ENCODE measurements at places on chromosomes 2 and 18.

DNA sequence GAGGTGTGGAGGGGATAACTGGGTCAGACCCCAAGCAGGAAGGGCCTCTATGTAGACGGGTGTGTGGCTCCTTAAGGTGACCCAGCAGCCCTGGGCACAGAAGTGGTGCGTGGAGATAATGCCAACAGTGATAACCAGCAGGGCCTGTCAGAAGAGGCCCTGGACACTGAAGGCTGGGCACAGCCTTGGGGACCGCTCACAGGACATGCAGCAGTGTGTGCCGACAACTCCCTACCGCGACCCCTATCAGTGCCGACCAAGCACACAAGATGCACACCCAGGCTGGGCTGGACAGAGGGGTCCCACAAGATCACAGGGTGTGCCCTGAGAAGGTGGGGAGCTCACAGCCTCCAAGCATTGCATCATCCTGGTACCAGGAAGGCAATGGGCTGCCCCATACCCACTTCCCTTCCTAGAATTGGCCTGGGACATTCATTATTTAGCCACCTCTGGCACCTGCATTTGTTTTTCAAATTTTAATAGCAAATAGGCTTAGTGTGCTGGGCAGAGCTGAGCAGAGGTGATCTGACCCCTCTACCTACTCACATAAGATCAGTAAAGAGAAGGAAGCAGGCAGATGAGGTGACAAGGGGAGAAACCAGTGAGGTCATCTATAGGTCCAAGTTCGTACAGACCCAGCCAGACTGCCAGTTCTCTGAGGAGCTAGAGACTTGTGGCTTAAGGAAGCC, 55.2 kb downstream of the BCL11A start:
- no peak for DNase-seq

DNA sequence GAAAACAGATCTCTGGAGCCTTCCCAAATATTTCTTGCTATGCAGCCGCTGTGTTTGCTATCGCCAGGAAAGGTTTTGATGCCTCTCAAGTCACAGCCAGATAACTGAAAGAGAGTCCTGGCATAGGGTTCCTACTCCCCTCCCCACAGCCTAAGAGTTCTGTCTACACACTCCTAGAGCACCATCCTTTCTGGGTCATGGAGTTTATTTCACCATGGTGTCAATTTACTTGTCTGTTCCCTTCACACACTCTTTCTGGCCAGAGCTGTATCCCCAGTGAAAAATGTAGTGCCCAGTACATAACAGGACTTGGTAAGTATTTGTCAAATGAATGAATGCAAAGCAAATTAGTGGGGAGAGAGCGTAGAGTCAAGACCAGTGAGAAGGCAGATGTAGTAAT, 185.3 kb downstream of the HAUS1 start:
- DNase-seq = no peak

- DNase-seq = peak; percentile 20
Measured at GRCh38 chr2:70785137-70785911, 5.1 kb downstream of the FIGLA start.

DNA sequence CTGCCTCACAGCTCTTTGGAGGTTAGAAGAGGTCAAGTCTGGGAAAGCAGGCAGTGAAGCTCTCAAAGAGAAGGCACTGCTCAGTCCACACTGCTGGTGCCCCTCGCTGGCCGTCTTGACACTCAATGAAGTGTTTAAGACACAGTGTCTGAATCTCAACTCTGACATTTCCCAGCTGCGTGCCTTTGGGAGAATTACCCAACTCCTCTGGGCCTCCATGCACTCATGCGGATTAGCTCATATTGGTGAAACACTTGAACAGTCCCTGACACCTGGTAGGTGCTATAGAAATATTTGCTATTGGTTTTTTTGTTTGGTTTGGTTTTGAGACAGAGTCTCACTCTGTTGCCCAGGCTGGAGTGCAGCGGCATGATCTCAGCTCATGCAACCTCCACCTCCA, 281.0 kb downstream of the SRBD1 start:
- no peak for DNase-seq

GRCh38 chr18:67969458-67969857, 452.9 kb upstream of the DSEL start:
- no peak for DNase-seq

- no peak for DNase-seq
Measured at GRCh38 chr2:227390468-227391256, 2.9 kb upstream of the SCYGR1 start.

DNA sequence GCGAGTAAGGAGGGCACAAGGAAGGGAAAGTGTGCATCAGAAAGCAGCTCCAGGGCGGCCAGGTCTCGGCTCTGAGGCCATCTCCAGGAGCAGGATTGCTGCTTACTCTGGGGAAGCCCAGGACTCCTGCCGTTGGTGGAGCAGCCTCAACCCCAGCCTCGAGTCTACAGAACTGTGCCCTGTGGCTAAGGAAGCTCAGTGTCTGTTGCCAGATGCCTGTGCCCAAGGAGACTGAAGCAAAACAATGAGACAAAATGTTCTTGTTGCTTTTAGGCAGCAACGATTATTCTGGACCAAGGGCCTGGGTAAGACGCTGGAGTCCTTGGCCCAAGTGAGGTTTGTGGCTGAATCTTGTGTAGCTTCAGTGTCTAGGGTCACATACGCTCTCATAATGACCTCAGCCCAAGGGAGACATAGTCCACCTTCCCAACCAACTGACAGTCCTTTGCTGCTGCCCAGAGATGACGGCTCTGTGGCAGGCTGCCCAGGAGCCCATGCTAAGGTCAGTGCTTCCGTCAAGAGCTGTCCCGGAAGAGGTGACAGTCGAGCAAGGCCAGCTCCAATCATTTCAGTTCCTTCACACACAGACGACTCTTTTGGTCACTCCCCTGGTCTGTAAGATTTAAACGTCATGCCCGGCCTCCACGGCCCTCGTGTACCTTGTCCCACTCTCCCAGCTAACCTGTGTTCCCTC, 223.8 kb downstream of the TTC32 start:
- no peak for DNase-seq

- DNase-seq = no peak
Measured at GRCh38 chr2:173117678-173118077, 42.0 kb downstream of the MAP3K20 start.
